T-cell (primary cell): ENCODE measurements at places on chromosomes 5 and 9.

DNA sequence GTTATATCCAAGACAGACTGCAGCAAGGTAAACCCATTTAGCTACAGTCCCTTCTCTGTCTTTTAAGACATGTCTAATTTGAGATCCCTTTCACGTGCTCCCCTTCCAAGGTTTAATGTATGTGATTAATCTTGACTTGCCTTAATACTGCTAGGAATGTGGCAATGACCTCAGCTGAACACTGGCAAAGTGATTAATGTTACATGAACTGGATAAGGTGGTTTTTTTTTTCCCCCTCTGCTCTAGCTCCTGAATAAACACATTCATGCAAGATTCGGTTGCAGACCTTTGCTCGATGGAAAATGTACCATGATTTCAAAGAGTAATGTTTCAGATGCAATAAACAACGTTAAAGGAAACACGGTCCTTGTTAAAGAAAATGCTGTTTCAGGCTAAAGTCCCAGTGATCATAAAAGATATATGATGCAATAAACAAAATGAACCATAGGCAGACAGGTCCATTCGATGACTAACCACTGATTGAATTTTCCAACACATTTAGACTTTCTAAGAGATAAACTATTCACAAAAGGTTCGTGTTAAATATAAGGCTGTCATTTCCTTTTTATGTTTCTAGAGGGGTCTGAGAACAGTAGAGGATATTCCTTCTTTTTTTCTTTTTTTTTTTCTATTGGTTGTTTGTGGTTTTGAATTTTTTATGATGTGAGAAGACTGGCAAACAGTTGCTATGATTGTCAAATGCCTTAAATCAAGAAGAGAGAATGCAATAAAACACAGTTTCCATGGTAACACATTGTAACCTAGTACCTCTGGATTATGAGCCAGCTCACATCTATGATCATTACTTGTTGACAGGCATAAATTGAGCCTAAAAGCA is 44.7 kb upstream of the ZNF608 start:
- no peak for DNase-seq

GRCh38 chr5:85500869-85501268 is 1116.2 kb upstream of the EDIL3 start:
- DNase-seq: no peak

DNA sequence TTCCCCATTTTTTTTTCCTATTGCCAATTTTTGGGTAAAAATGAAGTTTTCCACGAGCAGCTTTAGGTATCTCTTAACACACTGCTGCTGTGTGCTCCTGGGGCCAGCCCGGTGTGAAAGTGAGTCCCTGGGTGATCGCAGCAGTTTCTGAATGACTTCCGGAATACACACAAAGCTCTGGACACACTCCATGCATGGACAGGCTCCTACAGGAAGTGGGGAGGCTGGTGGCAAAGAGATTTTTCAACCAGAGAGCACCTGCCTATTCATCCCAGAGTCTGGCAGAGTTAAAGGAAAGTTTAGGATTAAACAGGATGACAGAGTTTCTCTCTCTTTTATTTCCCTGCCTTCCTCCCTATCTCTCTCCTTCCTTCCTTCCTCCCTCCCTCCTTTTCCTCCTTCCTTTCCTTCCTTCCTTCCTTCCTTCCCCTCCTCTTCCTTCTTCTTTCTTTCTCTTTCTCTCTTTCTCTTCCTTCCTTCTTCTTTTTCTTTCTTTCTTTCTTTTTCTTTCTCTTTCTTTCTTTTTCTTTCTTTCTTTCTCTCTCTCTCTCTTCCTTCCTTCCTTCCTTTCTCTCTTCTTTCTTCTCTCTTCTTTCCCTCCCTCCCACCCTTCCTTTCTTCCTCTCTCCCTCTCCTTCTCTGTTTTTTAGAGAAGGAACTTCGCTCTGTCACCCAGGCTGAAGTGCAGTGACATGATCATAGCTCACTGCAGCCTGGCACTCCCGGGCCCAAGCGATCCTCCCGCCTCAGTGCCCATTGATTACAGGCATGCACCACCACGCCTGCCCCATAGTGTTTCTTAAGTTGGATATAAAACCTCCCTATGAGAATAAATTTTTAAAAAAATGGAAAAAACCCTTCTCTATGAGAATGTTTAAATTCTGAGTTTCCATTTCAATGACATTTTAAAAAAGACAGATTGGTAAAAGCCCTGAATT is 38.7 kb upstream of the UBTD2 start:
- DNase-seq: no peak

GRCh38 chr5:94784536-94785505 is 166.4 kb downstream of the SLF1 start:
- no peak for DNase-seq

GRCh38 chr9:91059713-91060112 is 258.1 kb downstream of the SYK start:
- no peak for DNase-seq

DNA sequence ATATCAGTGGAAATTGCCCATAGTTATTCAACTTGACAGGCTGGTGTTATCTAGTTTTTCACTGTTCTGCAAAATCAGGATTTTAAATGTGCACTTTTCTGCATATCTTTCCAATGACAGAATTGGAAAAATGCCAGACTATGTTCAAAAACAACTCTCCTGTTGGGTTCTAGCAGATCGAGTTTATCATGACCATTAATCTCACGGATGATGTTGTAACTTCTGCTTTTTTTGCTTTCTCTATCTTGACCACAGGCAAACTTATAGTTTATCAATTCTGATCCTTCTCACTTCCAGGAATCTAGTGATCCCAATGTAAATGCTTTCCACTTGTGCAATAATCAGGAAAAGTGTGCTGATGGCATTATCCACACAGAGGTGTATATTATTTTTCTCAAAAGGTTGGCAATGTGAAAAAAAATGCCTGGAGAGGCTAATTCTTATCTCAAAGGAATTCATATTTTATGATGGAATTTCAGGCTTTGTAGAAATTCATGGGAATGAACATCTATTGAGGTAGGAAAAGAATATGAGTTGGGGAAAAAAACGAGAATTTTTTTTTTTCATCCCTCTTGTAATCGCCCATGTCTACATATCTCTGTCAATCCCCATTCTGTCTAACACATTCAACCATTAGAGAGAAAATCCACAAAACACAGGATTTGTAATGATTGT is 73.6 kb upstream of the DAB2 start:
- DNase-seq: no peak

DNA sequence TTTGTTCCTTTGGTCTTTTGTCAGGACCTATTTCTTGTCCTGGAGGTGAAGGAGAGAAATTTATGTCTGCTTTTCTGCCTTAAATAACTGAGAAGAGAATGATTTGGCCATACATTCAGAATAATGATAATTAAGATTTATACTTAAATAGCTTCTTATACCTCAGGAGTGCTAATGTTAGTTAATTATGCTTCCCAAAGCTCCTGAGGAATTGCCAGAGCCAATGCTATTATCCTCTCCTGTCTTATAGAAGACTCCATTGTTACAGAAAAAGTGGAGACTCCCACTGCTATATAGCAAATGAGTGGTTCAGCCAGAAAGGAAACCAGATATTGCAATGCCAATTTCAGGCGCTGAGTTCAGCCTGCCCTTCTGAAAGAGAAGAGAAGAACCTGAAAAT is 67.0 kb downstream of the NTRK2 start:
- no peak for DNase-seq

GRCh38 chr5:142767911-142768310 is 2.3 kb upstream of the ARHGAP26 start:
- DNase-seq: no peak

DNA sequence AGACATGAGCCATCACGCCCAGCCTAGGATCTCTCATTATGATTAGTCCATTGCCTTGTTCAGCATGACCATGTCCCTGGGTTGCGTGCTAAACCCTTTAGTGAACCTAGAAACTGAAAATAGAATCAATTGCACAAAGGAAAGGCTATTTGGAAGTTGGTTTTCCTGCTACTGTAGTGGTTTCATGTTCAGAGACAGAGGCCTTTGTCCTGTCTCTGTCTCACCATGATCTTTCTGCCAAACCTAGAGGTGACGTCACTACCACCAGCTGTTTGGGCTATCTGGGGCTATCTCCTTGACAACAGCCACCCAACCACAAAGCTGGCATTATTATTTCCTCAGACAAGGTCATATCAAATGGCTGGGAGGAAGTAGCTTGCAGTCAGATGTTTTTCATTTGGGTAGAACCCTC is 4.0 kb upstream of the CDK5RAP2 start:
- peak; percentile 24 for DNase-seq

- DNase-seq: no peak
These were observed 231.1 kb upstream of the NUDT12 start for GRCh38 chr5:103793595-103794182.

- peak; percentile 45 for DNase-seq
These were observed 560 bp upstream of the NDUFS6 start for GRCh38 chr5:1800472-1801221.

DNA sequence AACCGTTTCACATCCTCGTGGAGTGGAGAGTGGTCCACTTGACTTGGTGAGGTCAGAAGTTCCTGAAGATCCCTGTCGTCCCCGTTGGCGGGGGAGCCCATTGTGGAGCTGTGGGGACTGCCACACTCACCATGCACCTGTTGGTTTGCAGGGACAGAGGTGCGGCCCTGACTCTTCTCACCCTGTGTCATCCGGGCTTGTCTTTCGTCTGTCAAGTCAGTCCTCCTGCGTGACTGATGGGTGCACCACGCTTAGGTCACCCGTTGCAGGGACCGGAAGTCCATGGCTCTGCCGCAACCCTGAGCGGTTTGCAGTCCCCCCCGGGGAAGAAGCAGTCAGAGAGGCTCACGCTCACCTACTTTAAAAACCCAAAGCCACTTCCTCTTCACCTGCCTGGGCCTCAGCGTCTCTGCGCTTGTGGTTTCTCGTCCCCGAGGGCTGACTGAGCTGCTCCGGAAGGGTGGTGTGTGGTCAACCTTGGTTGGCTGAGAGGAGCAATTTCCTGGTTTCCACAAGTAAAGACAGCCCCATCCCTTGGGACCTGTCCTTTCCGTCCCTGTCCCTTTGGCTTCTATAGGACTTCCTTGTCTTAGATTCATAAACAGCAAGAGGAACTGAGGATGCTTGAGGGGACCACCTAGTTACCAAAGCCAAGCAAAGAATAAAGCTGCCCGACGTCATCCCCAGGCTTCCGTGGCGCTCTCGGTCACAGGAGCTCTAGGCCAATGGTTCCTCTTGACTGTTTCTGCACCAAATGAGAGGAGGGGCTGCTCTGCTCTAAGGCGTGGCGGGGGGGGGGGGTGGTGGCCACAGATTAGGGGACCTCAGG is 53.2 kb downstream of the USP20 start:
- peak; percentile 94 for DNase-seq

- no peak for DNase-seq
These were observed 524.2 kb downstream of the SPATA31D1 start for GRCh38 chr9:82512728-82513127.

DNA sequence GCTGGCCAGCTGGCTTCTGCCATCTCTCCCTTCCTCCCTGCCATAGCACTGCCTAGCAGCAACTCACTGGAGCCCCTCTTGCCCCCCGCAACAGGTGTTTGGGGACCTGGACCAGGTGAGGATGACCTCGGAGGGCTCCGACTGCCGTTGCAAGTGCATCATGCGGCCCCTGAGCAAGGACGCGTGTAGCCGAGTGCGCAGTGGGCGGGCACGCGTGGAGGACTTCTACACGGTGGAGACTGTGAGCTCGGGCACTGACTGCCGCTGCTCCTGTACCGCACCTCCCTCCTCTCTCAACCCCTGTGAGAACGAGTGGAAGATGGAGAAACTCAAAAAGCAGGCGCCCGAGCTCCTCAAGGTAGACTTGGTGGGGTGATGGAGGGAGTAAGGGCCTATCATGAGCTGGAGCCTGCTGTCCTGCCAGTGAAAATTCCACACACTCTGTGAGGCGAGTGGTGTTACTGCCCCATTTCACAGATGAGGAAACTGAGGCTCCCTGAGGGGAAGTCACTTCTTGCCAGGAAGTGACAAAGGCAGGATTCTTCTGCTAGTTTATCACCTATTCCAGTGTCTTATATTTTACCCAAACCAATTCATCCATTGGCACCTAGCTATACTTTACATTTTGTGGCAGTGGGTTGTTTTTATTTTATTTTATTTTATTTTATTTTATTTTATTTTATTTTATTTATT is 10.1 kb downstream of the OLFML2A start:
- no peak for DNase-seq

- no peak for DNase-seq
These were observed 105.2 kb upstream of the DHFR start for GRCh38 chr5:80759866-80760577.

DNA sequence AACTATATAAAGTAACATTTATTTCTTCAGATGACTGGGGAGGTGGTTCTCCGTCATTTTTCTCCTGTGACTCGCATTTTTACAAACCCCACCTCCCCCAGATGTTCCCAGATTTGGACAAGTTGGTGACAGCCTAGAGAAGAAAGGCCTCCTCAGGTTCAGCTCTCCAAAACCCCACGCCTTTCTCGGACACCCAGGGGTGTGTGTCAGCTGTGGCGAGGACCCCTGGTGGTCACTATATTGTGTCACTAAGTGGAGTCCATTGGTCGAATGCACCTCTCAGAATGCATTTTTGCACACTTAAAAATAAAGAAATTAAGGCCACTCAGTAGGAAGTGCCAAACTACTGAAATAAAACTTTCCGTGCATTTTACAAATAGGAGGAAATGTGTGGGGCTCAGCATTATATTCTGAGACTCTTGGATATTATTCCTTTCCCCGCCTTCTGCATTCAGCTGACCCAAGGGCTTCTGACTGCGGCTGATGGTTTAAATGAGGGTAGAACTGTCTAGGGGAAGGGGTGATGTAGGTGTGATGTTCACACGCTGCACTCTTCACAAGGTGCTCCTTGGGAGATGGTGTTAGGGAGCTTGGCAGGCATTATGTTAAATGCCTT is 47.6 kb downstream of the ACO1 start:
- DNase-seq: peak; percentile 14

GRCh38 chr5:93460286-93460685 is 120.7 kb downstream of the NR2F1-AS1 start:
- no peak for DNase-seq

GRCh38 chr5:172293054-172293744 is 9.6 kb upstream of the UBTD2 start:
- peak; percentile 63 for DNase-seq

DNA sequence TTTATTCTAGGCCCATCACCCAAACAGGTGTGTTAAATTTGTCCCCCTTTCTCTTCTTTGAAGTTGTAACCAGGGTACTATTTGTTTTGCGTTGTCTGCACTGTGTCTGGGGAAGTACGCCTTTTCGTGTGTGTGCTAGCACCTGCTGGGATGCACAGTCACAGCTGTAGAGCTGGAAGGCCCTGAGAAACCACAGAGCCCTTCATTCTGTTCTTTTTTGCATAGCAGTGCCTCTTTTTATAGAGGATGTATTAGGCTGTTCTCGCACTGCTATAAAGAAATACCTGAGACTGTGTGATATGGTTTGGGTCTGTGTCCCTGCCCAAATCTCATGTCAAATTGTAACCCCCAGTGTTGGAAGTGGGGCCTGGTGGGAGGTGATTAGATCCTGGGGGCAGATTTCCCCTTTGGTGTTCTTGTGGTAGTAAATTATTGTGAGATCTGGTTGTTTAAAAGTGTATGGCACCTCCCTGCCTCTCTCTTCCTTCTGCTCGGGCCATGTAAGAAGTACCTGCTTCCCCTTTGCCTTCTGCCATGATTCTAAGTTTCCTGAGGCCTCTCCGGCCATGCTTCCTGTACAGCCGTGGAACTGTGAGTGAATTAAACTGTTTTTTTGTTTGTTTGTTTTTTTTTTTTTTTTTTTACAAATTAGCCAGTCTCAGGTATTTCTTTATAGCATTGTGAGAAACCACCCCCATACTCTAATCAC is 14.0 kb downstream of the SEC61B start:
- DNase-seq: peak; percentile 10

- no peak for DNase-seq
These were observed 13.4 kb downstream of the AK8 start for GRCh38 chr9:132864691-132865090.
